ENCODE measurements at places on chromosomes 12 and 14.

GRCh38 chr14:68961781-68962584 lies 17.1 kb downstream of the ACTN1 start:
- DNase-seq: no peak

DNA sequence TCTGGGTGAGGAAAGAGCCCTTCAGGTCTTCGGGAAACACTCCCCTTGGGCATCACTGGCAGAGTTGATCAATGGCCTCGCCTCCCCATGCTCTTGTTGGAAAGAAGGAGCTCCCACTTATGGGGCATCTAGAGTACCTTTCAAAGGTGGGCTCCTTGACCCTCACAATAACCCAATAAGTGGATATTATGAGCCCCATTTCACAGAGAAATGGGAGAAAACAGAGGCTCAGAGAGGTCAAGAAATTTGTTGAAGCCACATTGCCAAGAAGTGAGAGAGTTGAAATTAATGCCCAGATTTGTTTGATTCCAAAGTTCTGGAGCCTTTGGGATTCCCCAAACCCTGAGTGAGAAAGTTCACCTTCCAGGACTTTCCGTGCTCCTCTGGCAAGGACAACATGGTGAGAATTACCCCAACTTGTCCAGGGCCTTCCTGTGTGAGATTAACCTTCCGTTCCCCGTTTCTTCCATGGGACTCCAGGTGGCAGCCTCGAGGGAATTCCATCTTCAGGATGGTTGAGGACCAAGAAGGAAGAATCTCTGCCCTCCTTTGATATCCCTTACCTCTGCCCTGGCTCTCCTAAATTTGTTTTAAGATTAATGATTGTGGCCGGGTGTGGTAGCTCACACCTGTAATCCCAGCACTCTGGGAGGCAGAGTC lies 7.5 kb upstream of the CHD4 start:
- DNase-seq: no peak

GRCh38 chr12:32201976-32202375 lies 95.3 kb downstream of the BICD1 start:
- DNase-seq: no peak

DNA sequence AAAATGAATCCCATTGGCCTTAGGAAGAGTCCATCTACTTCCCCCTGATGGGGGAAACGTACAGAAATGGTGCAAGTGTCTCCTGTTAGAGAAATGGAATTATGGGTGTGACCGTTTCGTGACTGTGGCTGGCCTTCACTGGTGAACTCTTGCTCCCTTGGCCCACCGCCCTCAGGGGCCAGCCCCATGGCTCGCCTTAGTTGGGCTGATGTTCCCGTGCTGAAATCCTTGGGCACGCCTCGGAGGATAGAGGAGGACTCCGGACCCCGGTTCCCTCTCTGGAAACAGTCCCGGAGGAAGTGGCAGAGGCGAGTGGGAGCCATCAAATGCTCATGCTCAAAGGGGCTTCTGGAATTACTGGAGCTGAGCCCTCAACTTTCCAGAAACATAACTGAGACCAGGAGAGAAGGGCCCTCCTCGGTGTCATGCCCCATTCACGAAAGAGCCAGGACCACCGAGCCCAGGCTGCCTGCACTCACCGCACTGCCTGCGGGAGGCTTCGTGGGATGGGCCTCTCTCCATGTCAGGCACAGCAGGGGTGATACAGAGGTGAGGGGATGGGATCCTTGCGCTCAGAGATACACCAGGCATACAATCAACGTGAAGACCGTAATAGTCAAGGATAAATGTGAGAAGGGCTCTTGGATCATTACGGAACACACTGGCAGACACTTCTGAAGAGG lies 10.1 kb upstream of the CACNA2D4 start:
- no peak for DNase-seq

- no peak for DNase-seq
These were observed 24.6 kb upstream of the BATF start for GRCh38 chr14:75497701-75498100.

DNA sequence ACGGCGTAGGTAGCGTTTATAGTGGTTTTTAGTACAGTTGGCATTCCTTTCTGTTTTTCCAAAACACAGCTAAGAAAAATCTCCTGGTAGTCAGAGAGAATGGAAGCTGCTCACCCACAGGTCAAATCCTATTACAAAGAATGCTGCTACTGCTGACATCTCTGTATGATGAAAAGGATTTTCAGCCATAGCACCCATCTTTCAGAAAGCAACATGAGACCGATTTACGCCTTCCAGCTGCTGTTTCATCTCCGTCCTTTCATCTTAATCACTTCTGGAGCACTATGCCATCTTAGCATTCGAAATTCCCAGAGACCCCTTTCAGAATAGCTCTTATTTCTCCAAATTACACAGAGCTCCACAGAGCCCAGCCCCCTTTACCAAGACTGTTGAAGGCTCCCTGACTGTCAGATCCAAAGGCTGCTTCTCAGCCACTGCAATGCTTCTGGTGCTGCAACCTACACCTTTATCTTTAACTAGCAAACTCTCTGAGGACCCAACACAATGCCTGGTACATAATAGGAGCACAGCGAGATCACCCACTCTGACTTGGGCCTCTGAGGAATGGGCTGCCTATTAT lies 211.8 kb downstream of the NEDD1 start:
- DNase-seq: no peak

DNA sequence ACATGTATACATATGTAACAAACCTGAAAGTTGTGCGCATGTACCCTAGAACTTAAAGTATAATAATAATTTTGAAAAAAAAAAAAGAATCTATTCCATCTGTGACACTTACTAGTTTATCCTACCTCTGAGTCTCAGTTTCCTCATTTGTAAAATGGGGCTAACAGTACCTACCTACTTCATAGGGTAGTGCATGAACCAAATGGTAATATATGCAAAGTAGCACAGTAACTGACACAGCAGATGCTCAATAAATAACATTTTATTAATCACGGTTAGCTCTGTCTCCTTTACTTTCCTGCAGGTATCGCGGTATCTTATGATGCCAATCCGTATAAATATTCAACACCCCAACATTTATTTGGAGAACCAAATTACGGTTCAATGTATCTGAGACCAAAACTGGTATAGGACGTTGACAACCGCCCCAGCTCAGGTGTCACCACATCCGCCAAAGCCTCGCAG lies 703 bp downstream of the TMED10 start:
- DNase-seq: no peak

All from tibial nerve (tissue), 4 donors.